ENCODE measurements at places on chromosomes 1 and 21. TPM values are rescaled to one million over a fixed set of nuclear protein-coding genes. Genes with fewer than 3 reads are reported as not detected.

PTPRF gene
- total RNA-seq: 439 TPM

RALGPS2 gene
- 62.4 TPM for total RNA-seq

TCHHL1 gene
- total RNA-seq: not detected

TAS1R2 gene
- total RNA-seq: not detected

PSRC1 gene
- 28.6 TPM for total RNA-seq

FCRL2 gene
- total RNA-seq: not detected

IGSF9 gene
- 22.9 TPM for total RNA-seq

SPRR1A gene
- not detected for total RNA-seq

CBS gene
- total RNA-seq: 102 TPM

KRTAP11-1 gene
- total RNA-seq: not detected

LCE2B gene
- total RNA-seq: not detected

TCP10L gene
- not detected for total RNA-seq

TFAP2E gene
- 0.72 TPM for total RNA-seq

OTUD7B gene
- total RNA-seq: 30.2 TPM

LCE1A gene
- not detected for total RNA-seq

THEM5 gene
- not detected for total RNA-seq

CAPN9 gene
- not detected for total RNA-seq

IARS2 gene
- total RNA-seq: 155 TPM

EIF2D gene
- total RNA-seq: 59.0 TPM

LMX1A gene
- not detected for total RNA-seq

DNALI1 gene
- total RNA-seq: not detected

FAM131C gene
- total RNA-seq: 12.3 TPM

WDTC1 gene
- 37.1 TPM for total RNA-seq

LRRC39 gene
- total RNA-seq: 0.85 TPM

CENPF gene
- total RNA-seq: 102 TPM

EXO1 gene
- 32.1 TPM for total RNA-seq

C1QA gene
- total RNA-seq: not detected

ATP1A2 gene
- total RNA-seq: 1.1 TPM

NGF gene
- total RNA-seq: 9.7 TPM

All from PC-9 (cell line).